Cardiac muscle cell (in vitro differentiated cells and primary cell): ENCODE measurements at places on chromosomes 3 and 15. TPM values are rescaled to one million over a fixed set of nuclear protein-coding genes. Genes with fewer than 3 reads are reported as not detected.
A peak's percentile ranks its signal among the peaks of the same experiment; 100 is the strongest.

IL20RB gene
- total RNA-seq = 0.60 and 0.77 TPM in 2 replicates

- no peak for DNase-seq
- peak overlapping the region; percentile 45 for H3K27ac ChIP-seq
- H3K36me3 ChIP-seq = no peaks in the 10 kb centered on the region
Measured at GRCh38 chr3:188686324-188686723, 485.4 kb upstream of the TPRG1 start.

OR5K2 gene
- not detected in 2 replicates for total RNA-seq

NISCH gene
- 131 and 205 TPM in 2 replicates for total RNA-seq

VPS18 gene
- 34.1 and 35.8 TPM in 2 replicates for total RNA-seq
